Central memory CD8-positive, alpha-beta T cell (primary cell): ENCODE measurements at places on chromosomes 5 and 9.

DNA sequence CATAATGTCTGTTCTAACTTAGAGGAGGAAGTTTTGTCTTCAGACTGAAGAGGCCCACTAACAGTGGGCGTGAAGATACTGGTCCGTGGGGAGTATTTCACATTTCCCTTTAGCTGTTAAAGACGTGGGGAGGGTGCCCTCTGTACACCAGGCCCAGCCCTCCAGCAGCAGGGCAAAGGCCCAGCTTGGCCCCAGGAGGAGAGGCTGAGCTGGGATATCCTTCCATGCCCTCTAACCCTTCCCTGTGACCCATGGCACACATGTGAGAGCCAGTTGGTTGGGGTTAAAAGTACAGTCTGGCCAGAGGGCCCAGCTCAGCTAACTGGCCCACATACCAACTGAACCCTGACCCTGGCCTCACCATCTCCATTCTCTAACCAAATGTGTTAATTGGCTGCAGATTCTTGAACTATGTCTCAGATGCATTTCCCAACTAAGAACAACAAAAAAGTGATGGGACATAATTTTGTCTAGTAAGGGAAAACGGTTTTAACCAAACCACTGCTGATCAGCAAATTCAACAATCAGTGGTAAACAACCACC lies 74.4 kb downstream of the LHFPL2 start:
- no peaks in the 10 kb centered on the region for H3K4me1 ChIP-seq
- H3K4me3 ChIP-seq, result no peak overlapping the region
- no peak for DNase-seq

- H3K4me1 ChIP-seq, result no peaks in the 10 kb centered on the region
- H3K27me3 ChIP-seq, result no peaks in the 10 kb centered on the region
- no peak for DNase-seq
- no peak overlapping the region for H3K27ac ChIP-seq
- no peak overlapping the region for H3K4me3 ChIP-seq
These were observed 133.5 kb downstream of the SGCD start for GRCh38 chr5:156460471-156460870.

DNA sequence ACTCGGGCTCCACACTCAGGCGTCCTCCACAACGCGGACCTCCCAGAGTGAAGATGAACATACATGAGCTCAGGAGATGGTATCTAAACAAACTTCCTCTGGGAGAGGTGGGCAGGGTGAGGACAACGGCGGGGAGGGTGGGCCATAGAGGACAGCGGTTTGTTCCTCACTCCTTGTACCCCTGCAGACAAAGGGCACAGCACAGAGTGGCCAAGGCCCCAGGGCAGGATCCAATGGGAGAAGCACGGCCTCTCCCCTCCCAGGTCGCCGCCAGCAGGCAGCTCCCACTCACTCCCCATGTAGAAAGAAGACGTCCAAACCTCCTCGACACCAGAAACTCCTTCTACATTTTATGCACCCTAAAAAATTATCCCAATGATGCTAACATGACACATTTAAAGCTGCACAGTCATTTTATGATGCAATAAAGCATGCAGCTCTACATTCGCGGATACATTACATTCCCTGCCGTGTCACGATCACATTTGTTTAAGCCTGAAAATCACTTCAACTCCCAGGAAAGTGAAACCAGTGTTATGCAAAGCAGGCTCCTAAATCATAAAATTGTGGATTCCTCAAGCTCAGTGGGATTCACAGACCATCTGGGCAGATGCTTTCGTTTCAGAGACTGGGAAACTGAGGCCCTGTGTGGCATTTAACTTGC lies 87.5 kb upstream of the SARDH start:
- H3K4me1 ChIP-seq, result no peaks in the 10 kb centered on the region
- no peaks in the 10 kb centered on the region for H3K27me3 ChIP-seq
- no peak for DNase-seq
- H3K36me3 ChIP-seq, result no peaks in the 10 kb centered on the region
- no peak overlapping the region for H3K4me3 ChIP-seq

DNA sequence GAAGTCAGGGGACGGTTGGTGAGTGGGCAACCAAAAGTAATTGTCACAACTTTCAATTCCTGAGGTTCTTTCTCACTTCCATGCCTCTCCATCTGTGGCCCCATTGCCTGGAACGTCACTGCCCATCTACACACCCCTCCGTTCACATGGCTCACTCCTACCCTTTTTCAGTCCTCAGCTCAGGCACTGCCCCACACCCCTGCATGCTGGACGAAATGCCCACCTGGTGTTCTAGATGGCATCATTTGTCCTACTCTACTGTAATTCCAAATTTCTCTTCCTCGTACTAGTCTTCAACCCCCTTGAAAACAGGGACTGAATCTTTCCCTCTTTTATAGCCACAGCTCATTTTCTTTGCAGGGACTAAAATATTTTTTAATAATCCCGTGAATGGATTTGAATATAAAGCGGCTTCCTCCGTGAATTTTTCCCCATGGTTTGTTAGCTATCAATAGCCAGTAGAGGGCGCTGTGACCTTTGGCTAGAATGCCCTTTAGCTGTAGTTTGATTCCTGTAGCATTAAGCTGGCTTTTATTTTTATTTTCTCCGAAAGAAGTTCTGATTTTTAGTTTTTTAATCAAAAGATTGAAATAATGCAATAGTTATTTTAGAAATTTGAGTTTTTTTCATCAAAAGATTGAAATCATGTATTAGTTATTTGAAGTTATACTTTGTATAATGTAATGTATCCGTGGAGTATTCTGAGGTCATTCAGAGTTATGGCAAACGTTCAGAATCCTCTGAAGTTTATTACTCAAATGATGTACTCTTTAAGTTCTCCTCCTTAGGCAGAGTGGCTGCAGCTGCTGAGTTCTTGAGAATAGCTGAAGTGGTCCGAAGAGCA lies 232.1 kb downstream of the SH3GL2 start:
- no peaks in the 10 kb centered on the region for H3K4me1 ChIP-seq
- no peak overlapping the region for H3K27ac ChIP-seq
- no peak for DNase-seq
- no peaks in the 10 kb centered on the region for H3K27me3 ChIP-seq
- H3K36me3 ChIP-seq, result no peaks in the 10 kb centered on the region

DNA sequence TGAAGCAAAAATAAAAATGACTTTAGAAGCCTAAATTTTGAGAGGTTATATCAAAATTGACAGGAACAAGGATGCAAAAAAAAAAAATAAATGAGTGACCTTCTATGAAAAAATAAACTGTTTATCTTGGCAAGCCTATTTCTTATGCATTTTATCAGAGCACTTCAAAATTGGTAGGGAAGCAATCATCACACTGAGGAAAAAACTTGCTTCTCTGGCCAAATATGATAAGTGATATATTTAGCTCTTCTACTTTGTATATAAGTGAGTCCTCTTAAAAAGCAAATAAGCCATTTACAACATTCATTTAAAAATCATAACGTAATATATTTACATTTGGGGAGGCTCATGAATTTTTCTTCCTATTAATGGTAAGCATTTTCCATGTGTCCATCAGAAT lies 287.1 kb downstream of the FBXL17 start:
- H3K4me3 ChIP-seq, result no peak overlapping the region
- H3K4me1 ChIP-seq, result no peaks in the 10 kb centered on the region
- H3K27me3 ChIP-seq, result no peaks in the 10 kb centered on the region
- DNase-seq, result no peak

DNA sequence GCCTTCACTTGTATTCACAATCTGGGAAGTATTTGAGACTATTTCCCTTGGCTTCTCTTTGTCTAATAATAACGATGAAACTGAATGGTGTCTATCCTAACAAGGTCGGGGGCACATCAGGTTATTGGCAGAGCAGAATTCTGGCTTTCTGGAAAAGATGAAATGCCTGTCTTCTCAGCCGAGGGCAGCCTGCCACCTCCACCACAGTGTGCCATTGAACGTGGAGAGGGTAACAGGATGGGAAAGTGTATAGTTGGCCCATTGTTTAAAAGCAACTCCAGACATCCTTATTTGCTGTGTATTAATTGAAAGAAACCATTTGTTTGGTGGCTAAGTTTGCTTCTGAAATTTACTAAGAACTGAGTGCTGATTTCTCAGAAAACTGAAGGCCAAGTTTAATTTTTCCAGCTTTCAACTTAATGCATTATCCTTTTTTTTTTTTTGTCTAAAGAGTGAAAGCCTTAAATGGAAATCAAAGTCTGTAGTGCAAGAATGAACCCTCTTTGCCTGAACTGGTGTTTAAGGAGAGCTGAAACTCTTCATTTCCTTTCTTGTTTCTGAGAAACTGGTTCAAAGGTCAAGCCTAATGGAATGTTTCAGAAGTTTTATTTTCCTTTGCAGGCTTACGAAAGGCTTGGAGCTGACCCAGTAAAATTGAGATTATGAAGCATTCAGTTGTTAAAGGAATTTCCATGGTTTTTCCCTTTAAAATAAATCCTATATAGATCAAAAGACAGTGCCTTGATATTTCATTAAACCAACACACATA lies 563.7 kb upstream of the DAP start:
- H3K36me3 ChIP-seq, result peaks cover 2% of the 10 kb centered on the region
- H3K4me3 ChIP-seq, result no peak overlapping the region
- no peak for DNase-seq
- no peaks in the 10 kb centered on the region for H3K27me3 ChIP-seq
- no peak overlapping the region for H3K27ac ChIP-seq

- H3K27me3 ChIP-seq, result peaks cover 85% of the 10 kb centered on the region
- no peak for DNase-seq
- no peaks in the 10 kb centered on the region for H3K4me1 ChIP-seq
These were observed 250.9 kb downstream of the CD180 start for GRCh38 chr5:66945389-66946349.

DNA sequence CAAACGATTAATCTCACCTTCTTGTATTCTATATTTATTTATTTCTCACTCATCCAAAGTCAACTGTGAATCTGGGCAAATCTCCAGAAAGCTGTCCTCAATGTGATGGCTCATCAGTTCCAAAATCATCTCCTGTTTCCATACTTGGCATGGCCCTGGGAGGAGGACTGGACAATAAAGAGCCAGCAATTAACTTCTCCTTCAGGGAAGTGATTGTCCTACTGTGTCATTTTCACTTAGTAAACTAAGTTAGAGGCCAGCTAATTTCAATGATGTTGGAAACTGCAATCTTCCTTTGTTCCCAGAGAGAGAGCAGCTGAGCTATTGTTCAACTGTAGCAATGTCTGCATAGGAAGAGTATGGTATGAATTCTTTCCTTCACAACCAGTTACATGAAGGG lies 17.5 kb downstream of the CDH12 start:
- no peak for DNase-seq
- no peaks in the 10 kb centered on the region for H3K4me1 ChIP-seq
- H3K36me3 ChIP-seq, result no peaks in the 10 kb centered on the region
- H3K4me3 ChIP-seq, result no peak overlapping the region
- H3K27me3 ChIP-seq, result no peaks in the 10 kb centered on the region

DNA sequence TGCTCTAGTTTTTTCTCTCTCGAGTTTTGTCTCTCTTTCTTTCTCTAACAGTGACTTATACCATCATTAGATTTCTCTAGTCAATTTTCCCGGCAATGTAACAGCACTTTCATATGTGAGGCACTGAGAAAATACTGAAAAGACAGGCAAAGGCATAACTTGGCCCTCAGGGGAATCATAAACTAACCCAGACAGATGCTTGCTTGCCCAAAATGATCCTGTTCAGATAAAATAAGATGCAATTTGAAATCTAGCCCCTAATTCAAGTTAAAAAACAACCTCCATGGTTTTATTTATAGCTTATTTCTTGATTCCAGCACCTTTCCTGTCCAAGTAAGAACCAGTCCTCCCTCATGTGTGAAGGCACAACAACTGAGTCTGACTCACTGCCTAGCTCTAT lies 294.6 kb downstream of the GAS1 start:
- peaks cover 62% of the 10 kb centered on the region for H3K27me3 ChIP-seq
- no peaks in the 10 kb centered on the region for H3K4me1 ChIP-seq
- H3K27ac ChIP-seq, result no peak overlapping the region
- H3K4me3 ChIP-seq, result no peak overlapping the region
- no peak for DNase-seq
- H3K36me3 ChIP-seq, result no peaks in the 10 kb centered on the region

- no peak for DNase-seq
- no peak overlapping the region for H3K4me3 ChIP-seq
- no peak overlapping the region for H3K27ac ChIP-seq
- no peaks in the 10 kb centered on the region for H3K36me3 ChIP-seq
- no peaks in the 10 kb centered on the region for H3K4me1 ChIP-seq
These were observed 33.0 kb downstream of the CAMK2A start for GRCh38 chr5:150256410-150257064.

GRCh38 chr9:94591876-94592275 lies 1.7 kb downstream of the FBP2 start:
- peaks cover 2% of the 10 kb centered on the region for H3K36me3 ChIP-seq
- peaks cover 57% of the 10 kb centered on the region for H3K27me3 ChIP-seq
- H3K4me1 ChIP-seq, result peaks cover 5% of the 10 kb centered on the region
- H3K4me3 ChIP-seq, result no peak overlapping the region
- H3K27ac ChIP-seq, result no peak overlapping the region

- DNase-seq, result no peak
- peaks cover 22% of the 10 kb centered on the region for H3K27me3 ChIP-seq
- no peak overlapping the region for H3K4me3 ChIP-seq
- no peak overlapping the region for H3K27ac ChIP-seq
These were observed 56.7 kb downstream of the FAM114A2 start for GRCh38 chr5:153981905-153982605.

DNA sequence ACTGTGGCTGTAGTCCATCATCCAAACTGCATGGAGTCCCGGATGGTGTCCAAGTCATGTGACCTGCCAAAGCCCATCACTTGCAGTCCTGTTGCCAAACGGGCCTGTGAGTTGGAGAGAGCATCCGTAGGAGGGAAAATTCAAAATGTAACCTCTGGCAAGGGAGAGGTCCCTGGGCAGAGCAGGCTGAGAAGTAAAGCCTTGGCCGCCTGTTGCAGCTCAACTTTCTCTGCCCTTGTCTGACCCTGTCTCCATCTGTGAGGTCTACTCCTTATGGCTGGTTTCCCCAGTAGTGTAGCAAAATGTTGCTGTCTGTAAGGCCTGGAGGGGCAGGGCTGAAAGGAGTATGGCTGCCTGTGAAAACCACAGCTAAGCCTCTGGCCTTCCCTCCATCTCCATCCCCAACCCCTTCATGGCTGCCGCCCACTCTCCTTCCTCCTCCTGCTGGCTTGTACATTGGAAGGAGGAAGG lies 163.5 kb downstream of the SEMA6A start:
- H3K27me3 ChIP-seq, result no peaks in the 10 kb centered on the region
- no peak overlapping the region for H3K4me3 ChIP-seq
- H3K27ac ChIP-seq, result no peak overlapping the region
- H3K36me3 ChIP-seq, result no peaks in the 10 kb centered on the region

- no peaks in the 10 kb centered on the region for H3K36me3 ChIP-seq
- peaks cover 16% of the 10 kb centered on the region for H3K4me1 ChIP-seq
- H3K27ac ChIP-seq, result no peak overlapping the region
- no peak overlapping the region for H3K4me3 ChIP-seq
These were observed 51.6 kb downstream of the AHRR start for GRCh38 chr5:372996-373709.

DNA sequence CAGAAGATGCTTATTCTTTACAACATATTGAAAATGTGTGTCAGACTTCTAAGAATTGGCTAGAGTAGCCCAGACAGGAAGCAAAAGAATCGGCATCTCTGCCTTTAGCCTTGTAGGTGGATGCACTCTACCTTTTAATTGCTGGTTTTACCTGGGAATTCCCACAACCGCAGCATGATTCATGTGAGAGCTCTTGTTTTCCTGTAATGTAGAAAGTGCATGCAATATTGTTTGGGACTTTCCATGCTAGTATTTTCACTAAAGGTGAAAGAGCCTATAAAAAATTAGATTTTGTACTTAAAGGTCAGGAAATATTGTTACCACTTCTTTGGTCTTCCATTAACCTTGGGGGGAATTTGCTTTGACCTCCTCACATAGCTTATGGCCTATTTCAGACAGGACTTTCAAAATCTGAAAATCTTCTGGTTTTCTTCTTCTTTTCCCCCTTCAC lies 89.8 kb downstream of the NTRK2 start:
- H3K36me3 ChIP-seq, result no peaks in the 10 kb centered on the region
- H3K4me1 ChIP-seq, result no peaks in the 10 kb centered on the region
- H3K27ac ChIP-seq, result no peak overlapping the region
- no peak for DNase-seq
- peaks cover 10% of the 10 kb centered on the region for H3K27me3 ChIP-seq
- no peak overlapping the region for H3K4me3 ChIP-seq
